Activated T-helper 1 cell treated with anti-CD3 and anti-CD28 coated beads, Interleukin-2, amount 50 U/mL, for 16 hours (primary cell): ENCODE measurements at places on chromosomes 16 and 17.

DNA sequence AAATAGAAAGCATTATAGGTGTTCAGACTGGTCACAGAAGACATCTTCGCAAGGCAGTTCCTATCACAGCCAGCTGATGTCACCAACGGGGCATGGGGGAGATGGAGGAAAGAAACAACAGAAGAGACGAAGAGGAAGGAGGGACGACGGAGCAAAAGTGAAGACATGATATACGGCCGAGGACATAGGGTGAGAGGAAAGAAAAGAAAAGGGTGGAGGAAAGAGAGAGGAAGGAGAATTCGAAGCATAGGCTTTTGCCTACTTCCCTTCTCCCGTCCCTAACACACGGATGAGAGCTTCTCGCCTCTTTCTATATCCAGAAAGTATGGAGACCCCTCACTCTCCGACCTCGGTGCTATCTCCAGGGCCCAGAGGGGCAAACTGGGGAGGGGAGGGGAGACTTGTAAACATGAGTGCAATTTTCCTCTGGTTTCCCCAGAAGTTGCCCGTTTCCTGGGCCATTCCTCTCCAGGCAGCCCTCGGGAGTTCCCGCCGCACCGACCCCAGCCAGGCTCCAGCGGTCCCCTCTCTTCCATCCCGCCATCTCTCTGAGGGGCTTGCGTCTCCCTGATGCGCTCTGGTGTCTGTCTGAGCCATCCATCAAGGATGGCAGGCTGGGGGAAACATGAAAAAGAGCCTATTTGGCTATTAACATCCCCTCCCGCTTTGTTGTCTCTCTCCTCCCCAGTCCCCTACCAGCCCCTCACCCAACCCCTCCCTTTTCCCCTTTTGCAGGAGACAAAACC, 26.0 kb downstream of the COPZ2 start:
- no peak for DNase-seq

- no peak for DNase-seq
Measured at GRCh38 chr17:59851439-59852375, 41.0 kb downstream of the TUBD1 start.

- no peak for DNase-seq
Measured at GRCh38 chr17:79975498-79976134, 60.1 kb downstream of the TBC1D16 start.

DNA sequence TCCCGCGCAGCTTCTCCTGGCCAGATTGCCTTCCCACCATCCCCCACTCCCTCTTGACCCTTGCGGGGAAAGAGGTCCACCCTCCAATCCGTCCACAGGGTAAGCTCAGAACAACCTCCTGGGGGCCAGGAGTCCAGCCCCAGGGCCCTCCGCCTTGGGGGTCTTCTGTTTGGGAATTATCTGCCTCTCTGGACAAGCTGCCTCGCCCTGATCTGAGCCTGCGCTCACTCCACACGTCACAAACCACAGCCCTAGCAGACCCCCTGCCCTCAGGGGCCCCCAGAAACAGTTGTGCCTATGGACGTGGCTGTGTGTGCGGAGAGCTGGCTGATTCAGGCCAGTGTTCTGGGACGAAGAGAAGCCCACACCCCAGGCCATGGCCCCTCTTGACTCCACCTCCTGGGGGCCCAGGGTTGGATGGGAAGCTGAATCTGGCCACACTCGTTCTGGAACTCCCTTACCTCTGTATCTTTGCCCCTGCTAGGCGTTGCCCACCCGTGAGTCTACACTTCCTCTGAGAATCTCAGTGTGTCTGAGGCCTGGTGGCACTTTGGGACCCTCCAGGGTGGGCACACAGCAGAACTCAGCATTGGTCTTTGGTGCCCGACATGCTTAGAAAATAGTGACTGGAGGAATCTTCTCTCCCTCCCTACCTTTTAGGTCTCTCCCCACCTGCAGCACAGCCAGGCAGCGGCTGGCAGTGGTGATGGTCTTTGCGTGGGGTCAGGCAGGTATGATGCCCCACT, 119.9 kb upstream of the SMURF2 start:
- no peak for DNase-seq

DNA sequence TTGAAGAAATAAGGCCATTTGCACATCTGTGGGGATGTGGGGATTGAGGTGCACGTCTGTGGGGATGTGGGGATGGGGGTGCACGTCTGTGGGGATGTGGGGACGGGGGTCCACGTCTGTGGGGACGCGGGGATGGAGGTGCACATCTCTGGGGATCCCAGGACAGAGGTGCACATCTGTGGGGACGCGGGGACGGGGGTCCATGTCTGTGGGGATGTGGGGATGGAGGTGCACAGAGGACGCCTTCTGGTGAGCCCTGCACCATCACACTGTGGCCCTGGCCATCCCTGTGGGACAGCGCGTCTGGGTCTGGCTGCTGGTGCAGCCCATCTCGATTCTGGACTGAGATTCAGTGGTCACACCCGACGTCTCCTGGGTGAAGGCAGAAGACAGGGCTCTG, 161.4 kb downstream of the LAT start:
- no peak for DNase-seq

DNA sequence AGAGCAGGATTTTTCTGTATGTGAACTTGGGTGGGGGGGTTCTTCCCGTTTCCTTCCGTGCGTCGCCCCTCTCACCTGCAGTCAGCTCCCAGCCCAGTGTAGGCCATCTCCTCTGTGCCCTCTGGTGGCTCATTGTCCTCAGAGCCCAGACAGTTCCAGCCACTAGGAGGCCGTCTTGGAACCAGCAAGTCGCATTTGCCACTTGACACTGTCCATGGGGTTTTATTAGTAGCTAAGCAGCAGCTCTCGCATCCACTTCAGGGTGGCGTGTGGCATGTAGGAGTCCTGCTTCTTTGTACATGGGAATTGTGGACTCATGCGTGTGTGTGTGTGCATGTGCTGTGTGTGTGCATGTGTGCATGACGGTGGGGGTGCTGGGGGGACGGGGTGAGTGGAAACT, 74.0 kb downstream of the SEC14L1 start:
- no peak for DNase-seq

DNA sequence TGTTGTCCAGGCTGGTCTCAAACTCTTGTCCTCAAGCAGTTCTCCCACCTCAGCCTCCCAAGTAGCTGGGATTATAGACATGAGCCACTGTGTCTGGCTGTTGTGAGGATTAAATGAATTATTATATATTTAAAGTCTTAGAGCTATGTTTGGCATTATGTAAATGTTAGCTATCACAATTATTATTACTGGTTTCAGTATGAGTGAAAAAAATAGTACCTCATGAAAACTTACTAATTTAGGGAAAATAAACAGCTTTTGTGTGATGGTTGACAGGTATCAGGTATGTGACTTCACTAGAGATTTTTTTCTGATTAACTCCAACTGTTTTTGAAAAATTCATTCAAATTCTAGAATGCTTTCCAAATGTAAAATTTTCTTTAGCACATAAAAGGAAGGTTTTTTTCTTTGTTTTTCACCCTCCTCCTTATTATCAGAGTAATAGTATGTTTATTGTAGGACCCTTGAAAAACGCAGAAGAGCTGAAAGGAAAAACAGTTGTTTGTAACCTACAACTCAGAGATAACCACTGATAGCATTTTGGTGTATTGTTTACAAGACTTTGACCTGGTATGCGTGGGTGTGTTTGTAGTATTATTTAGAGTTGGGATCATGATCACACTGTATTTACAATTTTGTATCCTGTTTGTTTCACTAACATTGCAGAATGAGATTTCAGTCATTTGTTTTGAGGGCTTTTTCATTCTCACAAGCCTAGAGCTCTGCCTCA, 13.2 kb downstream of the NLK start:
- DNase-seq: no peak

- DNase-seq: no peak
Measured at GRCh38 chr17:50583641-50584040, 23.1 kb downstream of the CACNA1G start.

DNA sequence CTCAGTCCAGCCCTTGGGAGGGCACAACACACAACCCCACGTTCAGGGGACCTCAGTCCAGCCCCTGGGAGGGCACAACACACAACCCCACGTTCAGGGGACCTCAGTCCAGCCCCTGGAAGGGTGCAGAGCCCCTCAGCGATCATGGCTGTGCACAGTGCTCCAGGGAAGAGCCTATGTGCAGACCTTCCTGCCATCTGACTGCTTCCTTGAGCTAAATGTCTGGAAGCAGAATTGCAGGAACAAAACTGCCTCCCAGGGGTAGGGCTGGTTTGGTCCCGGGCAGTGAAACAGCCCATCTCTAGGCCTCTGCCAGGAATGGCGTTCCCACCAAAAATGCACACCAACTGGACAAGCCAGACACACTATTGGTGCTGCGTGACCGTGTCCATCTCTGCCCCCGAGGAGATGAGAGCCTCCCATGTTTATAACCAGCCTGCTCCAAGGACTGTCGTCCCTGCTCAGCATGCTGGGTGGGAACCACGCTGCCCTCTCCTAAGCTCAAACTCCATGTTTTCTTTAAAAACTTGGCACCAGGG, 44.0 kb downstream of the ZNF276 start:
- DNase-seq: no peak

DNA sequence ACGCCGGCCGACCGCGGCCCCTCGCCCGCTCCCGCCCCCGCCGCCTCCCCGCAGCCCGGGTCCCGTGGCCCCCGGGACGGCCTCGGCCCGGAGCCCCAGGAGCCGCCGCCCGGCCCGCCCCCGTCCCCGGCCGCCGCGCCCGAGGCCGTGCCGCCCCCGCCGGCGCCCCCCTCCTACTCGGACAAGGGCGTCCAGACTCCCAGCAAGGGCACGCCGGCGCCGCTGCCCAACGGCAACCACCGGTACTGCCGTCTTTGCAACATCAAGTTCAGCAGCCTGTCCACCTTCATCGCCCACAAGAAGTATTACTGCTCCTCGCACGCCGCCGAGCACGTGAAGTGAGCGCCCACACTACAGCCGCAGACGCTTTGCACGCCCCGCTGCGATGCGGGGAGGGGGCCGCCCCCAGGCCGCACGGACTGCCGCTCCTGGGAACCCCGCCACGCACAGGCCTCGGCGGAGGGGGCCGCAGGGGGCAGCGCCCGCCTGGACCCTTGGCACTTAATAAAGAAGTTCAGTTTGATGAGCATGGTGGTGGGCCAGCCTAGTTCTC, 35.5 kb upstream of the ZC3H18 start:
- no peak for DNase-seq

- no peak for DNase-seq
Measured at GRCh38 chr17:21193031-21193430, 20.9 kb downstream of the TMEM11 start.

DNA sequence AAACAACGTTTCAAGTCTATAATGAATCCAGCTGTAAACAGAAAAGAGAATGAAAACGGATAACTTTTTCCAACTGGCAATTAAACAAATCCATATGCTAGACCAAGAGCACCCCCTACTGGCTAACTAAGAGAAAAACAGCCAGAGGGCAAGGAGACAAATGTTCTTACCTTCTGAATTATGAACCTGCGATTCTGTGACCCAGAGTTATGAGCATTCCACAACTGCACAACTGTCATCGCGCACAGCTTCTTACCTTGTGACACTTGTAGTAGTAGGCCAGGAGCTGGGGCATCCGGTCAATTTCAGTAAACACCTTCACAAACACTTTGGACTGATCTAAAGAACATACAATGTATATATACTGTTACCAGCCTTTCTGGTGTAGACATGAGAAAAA, 18.6 kb downstream of the COG7 start:
- no peak for DNase-seq

DNA sequence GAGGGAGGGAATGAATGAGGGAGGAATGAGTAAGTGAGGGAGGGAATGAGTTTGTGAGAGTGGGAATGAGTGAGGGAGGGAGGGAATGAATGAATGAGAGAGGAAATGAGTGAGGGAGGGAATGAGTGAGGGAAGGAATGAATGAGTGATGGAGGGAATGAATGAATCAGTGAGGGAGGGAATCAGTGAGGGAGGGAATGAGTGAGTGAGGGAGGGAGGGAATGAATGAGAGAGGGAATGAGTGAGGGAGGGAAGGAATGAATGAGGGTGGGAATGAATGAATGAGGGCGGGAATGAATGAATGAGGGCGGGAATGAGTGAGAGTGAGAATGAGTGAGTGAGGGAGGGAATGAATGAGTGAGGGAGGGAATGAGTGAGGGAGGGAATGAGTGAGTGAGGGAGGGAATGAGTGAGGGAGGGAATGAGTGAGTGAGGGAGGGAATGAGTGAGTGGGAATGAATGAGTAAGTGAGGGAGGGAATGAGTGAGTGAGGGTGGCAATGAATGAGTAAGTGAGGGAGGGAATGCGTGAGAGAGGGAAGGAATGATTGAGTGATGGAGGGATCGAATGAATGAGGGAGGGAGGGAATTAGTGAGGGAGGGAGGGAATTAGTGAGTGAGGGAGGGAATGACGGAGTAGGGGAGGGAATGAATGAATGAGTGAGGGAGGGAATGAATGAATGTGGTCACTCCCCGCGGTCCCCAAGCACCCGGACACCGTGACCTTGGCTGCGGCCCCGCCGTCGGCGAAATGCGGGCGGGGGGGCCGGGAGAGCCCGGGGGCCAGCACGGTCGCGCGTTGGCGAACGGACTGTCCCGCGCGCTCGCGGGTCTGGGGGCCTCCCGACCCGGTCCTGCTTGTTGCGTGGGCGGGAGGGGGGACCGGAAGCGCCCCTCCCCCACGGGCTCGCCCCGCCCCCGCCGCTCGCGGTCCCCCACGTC, 1.1 kb upstream of the UBE2I start:
- no peak for DNase-seq

- DNase-seq: no peak
Measured at GRCh38 chr17:58302919-58303585, 22.3 kb upstream of the MPO start.

DNA sequence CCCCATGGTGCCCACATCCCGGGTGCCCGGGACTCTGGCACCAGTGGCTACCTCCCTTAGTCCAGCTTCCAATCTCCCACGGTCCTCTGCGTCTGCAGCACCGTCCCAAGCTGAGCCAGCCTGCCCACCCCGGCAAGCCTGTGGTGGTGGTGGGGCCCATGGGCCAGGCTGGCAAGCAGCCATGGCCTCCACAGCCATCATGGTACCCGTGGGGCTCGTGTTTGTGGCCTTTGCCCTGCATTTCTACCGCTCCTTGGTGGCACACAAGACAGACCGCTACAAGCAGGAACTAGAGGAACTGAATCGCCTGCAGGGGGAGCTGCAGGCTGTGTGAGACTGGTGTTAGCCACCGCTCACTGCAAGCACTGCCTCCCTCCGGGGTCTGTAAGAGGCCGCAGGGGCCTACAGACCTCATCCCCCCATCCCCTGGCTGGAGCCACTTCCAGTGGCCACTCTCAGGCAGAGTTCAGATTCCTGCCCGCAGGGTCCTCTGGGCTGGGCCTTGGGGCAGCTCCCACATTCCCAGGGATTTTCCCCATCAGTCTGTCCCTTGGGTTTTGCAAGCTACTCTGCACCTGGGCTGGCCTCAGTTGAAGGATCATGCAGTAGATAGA, 3.9 kb upstream of the SETD1A start:
- DNase-seq: no peak

GRCh38 chr17:36535669-36536081, 888 bp downstream of the PIGW start:
- DNase-seq: no peak
